ENCODE measurements at places on chromosomes 3 and 15.

GRCh38 chr3:33467786-33468185 lies 27.6 kb upstream of the UBP1 start:
- no peak for DNase-seq

DNA sequence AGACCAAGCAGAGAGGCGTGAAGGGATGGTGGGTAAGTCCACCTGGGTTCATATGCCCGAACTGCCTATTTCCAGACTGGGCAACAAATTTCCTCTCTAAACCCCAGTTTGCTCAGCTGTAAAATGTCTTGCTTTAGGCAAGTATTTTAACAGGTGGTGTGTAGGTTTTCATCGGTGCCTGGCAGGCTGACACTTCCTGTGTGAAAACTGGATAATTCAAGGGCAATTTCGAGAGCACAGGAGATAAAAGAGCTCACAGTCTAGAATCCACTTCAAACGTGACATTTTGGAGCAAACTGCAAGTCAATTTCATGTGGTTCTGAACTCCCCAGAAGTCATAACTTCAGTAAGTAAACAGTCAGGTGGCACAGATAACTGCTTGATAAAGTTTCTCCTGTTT lies 112.2 kb downstream of the OXNAD1 start:
- no peak for DNase-seq

DNA sequence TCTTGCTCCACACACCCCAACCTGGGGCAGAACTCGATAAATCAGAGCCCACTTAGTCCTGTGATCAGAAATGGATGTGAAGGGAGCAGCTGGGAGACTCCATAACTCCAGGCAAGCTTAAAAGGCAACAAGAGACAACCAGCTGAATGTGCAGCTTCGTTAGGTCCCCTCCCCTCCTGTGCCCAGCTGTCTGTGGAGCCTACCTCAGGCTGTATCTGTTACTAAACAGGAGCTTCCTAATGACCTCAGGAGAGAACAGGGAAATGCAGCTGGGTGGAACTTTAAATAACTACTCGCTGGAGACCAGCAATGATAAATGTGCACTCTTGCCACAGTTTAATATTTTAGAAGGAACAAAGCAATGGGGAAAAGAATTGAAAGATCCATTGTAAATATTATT lies 25.9 kb downstream of the SLC9A9 start:
- no peak for DNase-seq

GRCh38 chr3:18024715-18025114 lies 282.3 kb upstream of the TBC1D5 start:
- no peak for DNase-seq

- no peak for DNase-seq
Observed at GRCh38 chr3:17387108-17387507, 355.3 kb downstream of the TBC1D5 start.

GRCh38 chr3:23075496-23075895 lies 127.6 kb upstream of the UBE2E2 start:
- DNase-seq, result no peak

- DNase-seq, result no peak
Observed at GRCh38 chr3:10648181-10648580, 142.8 kb upstream of the ATP2B2 start.

DNA sequence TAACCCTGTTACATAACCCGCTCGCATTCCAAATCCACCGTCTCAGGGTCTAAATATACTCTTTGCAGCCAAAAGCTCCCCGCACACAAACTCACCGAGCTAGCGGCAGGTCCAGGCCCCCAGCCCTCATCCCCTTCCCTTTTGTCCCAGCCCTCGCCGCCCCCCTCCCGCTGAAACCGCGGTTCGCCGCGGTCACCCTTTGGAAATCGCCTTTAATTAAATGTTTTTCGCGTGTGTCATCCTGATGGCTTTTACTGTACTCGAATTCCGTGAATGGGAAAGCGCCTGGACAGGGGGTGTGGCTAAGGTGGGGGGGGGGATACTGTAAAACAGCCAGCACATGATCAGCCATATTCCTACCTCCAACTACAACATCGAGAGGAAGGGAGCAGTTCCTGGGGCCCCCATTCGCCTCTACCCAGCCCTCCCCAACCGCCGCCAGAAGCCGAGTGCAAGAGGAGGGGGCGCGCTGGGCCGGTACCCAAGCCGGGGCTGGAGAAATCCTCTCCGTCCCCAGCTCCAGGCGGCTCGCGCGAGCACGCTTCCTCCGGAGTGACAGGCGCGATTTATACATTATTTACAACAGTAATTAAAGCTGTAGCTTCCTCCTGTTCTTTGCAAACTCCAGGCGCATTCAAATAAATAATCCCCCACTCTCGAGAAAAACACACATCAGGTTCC lies 1.7 kb downstream of the RORA start:
- no peak for DNase-seq

Measured in caudate nucleus (tissue), 63 donors.